Activated effector memory CD4-positive, alpha-beta T cell treated with anti-CD3 and anti-CD28 coated beads, Interleukin-2, amount 50 U/mL, for 16 hours (primary cell): ENCODE measurements at places on chromosomes 3 and 15.

- DNase-seq = no peak
These were observed 33.0 kb downstream of the PAQR9 start for GRCh38 chr3:142930463-142930862.

DNA sequence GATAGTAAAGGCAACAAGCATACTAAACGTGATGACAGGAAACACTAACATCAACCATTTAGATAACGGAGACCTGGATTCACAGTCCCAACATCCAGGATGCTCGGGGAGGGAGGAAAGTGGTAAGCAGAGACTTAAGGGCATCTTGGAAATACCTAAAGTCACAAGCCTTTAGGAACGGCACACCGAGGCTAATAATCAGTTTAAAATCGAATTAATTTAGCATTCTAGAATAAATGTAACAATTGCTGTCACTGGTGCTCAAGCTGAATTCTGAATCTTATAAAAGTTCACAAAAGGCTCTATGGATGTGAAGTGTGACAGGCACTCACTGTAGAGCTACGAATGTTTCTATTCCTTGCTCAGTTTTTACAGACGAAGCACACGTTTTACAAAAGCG is 1.3 kb downstream of the CD47 start:
- no peak for DNase-seq

GRCh38 chr3:45537970-45538640 is 56.4 kb upstream of the LIMD1 start:
- DNase-seq = no peak

DNA sequence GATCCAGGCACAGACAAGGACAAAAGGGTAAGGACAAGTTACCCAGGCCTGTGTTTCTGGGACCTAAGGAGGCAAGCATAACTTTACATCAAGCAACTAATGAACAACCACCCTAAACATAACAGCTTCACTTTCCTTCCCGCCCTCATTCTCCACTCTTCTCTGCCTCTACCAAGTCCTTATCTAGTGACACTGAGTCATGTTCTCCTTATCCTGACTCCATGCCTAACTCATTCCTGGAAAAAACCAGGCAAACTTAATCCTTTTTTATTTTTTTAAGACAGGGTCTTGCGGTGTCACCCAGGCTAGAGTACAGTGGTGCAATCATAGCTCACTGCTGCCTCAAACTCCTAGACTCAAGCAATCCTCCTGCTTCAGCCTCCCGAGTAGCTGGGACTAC is 44.5 kb downstream of the TMEM44 start:
- DNase-seq = no peak

DNA sequence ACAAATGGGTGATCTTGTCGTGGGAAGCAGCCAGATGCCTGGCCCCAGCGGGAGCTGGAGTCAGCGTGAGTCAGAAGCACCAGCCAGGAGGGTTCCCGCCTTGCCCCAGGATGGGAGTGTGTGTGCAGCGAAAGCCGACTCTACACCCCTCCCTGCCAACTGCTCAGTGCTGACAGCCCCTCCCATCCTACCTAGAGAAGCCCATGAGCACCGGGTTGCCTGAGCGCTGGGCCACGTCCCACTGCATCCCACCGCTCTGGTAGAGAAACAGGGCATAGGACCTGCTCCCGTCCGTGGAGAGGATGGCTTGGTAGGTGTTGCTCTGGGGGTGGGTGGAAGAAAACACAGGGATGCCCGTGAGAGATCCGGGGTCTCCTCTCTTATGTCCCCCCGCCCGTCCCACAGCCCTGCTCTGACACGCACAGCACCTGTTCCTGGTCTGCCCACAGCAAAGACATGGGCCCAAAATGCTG is 42.9 kb downstream of the MUC4 start:
- no peak for DNase-seq

DNA sequence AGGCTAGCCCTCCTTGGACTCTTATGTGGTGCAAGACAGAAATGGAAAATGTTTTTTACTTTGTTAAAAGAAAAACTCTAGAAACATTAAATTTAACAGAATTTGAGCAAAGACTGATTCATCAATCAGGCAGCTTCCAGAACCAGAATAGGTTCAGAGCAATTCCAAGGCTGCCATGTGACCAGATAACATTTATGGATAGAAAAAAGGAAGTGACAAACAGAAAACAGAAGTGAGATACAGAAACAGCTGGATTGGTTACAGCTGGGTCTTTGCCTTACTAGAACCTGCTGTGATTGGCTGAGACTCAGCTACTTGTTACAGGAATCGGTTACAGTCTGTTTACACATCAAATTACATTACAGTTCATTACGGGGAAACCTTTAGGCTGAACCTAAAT is 22.5 kb upstream of the OTOL1 start:
- no peak for DNase-seq

DNA sequence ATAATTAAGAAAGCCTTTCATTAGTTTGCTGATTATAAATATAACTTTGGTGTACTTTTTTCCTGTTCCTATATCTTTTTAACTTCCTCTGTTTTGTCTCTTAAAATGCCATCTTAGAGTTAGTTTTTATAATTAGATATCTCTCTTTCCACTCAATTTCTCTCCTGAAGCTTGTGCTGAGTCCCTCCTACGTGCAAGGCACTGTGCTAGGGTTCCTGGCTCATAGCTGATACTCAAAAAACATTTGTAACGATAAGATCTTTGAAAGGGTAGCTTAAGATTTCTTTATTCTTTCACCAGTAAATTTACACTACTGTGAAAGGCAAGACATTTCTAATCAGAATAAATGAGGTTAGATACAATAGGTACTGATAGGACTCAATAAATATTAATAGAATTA is 358.8 kb downstream of the MECOM start:
- no peak for DNase-seq

- no peak for DNase-seq
These were observed 8.5 kb upstream of the P2RY1 start for GRCh38 chr3:152826476-152826875.

GRCh38 chr15:35436422-35436821 is 109.5 kb downstream of the DPH6 start:
- DNase-seq = no peak

DNA sequence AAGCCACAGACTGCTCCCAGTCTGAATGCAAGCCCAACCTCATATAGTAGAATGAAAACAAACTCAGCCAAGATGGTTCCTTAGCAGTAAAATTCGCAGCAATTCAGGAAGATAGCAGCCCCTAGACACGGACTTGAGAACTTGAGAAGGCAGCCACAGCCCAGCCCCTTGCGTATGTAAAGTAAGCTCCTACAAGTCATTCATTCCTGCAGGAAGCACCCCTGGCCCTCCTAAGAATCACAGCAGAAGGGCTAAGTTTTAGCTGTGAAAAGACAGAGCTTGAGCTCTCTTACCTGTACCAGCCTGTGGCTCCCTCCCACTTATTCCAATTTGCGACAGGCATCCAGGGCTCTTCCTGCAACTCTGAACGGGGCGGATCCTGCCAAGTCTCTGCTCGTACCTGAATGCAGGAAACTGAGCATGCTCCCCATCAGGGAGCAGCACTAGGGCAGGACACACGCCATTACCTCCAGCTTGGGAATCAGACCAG is 136.4 kb downstream of the MAGI1 start:
- DNase-seq = no peak

DNA sequence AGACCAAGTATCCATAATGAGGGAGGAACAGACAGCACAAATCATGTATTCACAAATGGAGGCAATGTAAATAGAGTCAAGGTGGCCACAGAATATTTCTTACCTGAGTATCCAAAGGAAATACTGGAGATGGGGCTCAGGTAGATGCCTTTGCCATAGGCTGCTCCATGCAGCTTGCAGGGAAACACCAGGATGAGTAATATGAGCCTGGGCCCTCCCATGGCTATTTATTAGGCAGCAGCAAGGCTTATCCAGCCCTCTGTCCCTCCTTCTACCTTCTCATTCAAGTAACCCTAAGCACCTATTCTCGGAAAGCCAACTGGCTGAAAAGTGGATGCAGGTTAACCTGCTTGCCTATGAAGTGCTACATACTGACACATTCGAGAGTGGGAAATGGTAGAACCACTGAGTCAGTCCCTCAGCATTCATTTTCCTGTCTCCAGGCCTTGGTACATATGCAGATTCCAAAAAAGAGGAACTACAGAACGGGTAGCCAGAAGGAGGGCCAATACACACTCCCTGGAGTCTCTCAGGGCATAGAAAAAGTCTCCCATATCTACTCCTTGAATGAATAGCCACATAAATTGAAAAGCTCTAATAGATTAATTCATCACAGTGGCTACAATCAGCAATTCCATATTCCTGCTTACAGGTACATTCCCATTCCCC is 18.3 kb upstream of the PKM start:
- DNase-seq = no peak

- DNase-seq = no peak
These were observed 216.4 kb downstream of the DPH6 start for GRCh38 chr15:35329521-35329961.
